ENCODE measurements at places on chromosomes 7 and 10.
A peak's percentile ranks its signal among the peaks of the same experiment; 100 is the strongest.

- DNase-seq, result no peak
Observed at GRCh38 chr7:26487780-26488515, 196.3 kb downstream of the SNX10 start.

DNA sequence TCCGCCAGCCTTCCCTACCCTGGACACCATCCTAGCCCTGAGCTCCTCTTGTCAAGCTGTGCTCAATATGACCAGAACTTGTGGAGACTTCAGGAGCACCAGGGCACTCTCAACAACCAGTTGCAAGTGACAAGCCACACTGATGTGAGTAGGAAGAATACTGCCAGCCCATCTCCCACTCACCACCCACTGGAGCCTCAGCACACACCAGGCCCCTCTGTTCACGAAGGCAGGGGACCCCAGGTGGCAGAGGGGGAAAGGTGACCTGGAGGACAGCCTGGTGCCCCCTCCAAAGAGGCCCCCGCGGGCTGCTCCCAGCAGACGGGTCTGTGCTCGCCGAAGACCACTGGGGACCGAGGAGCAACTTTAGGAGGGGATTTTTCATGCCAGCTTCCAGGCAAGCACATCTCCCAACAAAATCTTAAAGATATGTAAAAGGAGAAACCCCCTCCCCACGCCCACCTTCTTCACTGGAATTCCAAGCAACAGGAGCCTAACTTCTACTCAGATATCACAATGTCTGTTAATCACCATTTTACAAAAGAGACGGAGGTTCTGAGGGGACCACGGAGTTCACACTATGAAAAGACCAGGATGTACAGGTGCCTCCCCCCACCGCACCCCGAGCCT is 1.0 kb downstream of the MMD2 start:
- DNase-seq, result no peak

GRCh38 chr7:88306590-88307048 is at the start of gene STEAP4:
TSS of gene STEAP4 (minus strand) at chr7:88306894. CDS start at chr7:88284269, 22,625 bp downstream.
- peak; percentile 86 for DNase-seq

DNA sequence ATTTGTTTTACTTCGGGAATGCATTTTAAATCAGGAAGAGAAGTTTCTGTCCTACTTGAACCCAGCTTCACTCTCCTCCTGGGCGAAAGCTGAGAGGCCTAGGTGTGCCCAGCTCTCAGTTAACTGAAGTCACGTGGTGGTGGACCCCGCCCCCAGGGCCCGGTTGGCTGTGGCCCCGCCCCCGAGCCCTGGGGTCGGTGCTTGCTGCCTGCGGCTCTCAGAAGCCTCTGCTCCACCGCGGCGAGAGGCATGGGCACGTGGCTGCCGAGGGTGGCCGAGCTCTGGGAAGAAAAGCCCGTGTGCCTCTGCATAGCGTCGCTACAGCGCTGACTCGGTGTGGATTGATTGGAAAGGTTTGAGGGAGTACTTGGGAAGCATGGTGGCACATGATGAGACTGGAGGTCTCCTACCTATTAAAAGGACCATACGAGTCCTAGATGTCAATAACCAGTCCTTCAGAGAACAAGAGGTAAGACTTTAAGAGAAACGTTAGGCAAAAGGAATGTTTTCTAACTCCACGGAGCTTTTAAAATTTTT is 34.1 kb downstream of the NET1 start:
- peak; percentile 94 for DNase-seq
